ENCODE measurements at places on chromosomes 5 and 9.

DNA sequence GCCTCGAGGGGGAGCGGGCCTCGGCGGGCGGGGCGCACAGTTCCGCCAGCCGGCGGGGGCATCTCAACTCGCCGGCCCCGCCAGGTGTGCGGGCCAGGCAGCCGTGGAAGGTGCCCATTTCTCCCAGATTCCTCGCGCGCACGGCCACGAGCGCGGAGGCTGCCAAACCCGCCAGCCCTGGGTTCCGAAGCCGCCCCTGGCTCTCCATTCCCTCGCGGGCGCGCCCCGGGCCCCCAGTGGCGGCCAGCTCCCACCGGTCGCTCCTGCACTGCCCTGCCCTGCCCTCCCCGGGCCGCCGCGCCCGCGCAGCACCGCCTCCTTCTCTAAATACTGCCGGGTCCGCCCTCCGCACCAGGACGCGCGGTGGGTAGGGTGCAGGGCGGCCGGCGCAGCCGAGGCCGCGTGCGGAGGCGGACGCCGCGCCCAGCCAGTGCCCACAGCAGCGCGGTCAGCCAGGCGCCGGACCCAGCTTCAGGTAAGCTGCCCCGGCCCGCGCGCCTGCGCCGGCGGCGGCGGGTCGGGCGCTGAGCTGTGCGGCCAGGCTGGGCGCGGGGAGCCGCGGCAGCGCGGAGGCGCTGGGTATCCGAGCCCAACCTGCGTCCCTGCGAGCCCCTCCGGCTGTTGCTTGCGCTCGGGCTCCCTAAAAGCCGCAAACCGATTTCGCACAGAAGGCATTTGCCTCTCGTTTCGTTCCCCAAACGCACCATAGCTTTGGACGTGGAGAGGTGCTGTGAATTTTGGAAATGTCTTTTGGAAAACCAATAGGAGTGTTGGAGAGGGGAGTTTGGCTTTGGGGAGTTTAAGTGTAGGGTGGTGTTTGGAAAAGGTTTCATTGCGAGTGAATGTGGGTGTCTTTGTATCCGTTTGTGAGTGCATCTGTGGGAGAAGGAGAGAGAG, at the start of gene TMEM171:
TMEM171 (plus strand) TSS at position 354 of the 897 bp plus-strand sequence. CDS start 2,799 bp downstream, outside the sequence.
- H3K27me3 ChIP-seq, result peaks cover 54% of the 10 kb centered on the region
- no peaks in the 10 kb centered on the region for H3K36me3 ChIP-seq
- peak within 1 kb of the TSS; percentile 59 for H3K4me3 ChIP-seq
- H3K27ac ChIP-seq, result no peak within 1 kb of the TSS
- ATAC-seq, result peak; percentile 34

- peaks cover 6% of the 10 kb centered on the region for H3K4me1 ChIP-seq
- H3K4me3 ChIP-seq, result no peak overlapping the region
- H3K27me3 ChIP-seq, result no peaks in the 10 kb centered on the region
- no peak overlapping the region for H3K27ac ChIP-seq
- peaks cover 95% of the 10 kb centered on the region for H3K36me3 ChIP-seq
- ATAC-seq, result no peak
Observed at GRCh38 chr5:83059341-83059740, 17.9 kb downstream of the TMEM167A start.

DNA sequence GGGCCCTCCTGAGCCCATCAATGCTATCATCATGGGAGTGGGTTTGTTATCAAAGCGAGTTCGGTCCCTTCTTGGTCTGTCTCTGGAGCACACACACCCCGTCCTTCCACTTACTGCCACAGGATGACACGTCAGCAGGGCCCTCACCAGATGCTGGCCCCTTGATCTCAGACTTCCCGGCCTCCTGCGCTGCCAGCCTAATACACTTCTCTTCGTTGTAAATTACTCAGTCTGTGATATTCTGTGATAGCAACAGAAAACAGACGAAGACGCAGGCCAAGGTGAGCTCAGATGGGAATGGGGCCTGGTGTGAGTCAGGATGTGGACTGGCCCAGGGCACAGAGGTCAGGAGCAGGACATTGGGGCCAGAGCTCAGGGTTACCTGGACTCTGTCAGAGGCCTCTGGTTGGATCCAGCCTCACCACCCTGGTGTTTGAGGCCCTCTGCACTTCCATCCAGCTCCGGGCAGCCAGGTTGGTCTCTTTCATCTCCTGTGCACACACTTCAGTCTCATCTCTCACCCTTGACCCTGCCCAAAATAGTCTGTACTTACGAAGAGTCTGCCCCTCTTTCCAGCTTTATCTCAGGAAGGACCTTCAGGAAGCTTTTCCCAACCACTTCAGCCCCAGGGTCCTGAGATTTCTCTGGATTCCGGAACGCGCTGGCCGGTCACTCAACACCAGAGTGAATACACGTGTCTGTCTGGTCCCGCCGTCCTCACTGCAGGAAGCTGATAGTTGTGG, 26.0 kb upstream of the CNOT6 start:
- no peak overlapping the region for H3K27ac ChIP-seq
- peaks cover 13% of the 10 kb centered on the region for H3K27me3 ChIP-seq
- no peak overlapping the region for H3K4me3 ChIP-seq

DNA sequence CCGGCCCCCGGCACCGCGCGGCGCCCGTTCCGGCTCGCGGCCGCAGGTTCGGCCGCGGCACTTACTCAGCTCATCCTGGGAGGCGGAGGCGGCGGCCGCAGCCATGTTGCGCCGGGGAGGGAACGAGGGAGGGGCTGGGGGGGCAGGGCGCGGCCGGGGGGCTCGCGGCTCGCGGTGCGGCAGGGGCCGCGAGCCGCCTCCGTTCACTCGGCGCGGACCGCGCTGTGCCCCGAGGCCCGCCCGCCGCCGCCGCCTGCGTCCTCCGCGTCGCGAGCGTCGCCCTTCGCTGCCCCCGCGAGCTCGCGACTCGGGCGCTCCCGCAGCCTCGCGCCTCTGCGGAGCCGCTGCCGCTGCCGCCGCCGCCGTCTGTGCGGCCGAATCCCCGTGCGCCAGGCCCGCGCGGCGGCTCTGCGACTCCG, 735 bp downstream of the ECPAS start:
- H3K36me3 ChIP-seq, result peaks cover 10% of the 10 kb centered on the region
- no peak overlapping the region for H3K27ac ChIP-seq
- peaks cover 22% of the 10 kb centered on the region for H3K4me1 ChIP-seq
- H3K27me3 ChIP-seq, result no peaks in the 10 kb centered on the region
- H3K4me3 ChIP-seq, result no peak overlapping the region

GRCh38 chr9:29209748-29210291, 1636.5 kb upstream of the C9orf72 start:
- no peak for ATAC-seq
- H3K27ac ChIP-seq, result no peak overlapping the region
- peaks cover 44% of the 10 kb centered on the region for H3K27me3 ChIP-seq

- no peak for ATAC-seq
- peaks cover 7% of the 10 kb centered on the region for H3K4me1 ChIP-seq
- H3K36me3 ChIP-seq, result peaks cover 6% of the 10 kb centered on the region
- H3K27ac ChIP-seq, result no peak overlapping the region
- H3K4me3 ChIP-seq, result peak overlapping the region; percentile 75
Observed at GRCh38 chr5:54882841-54883240, 102.6 kb downstream of the ESM1 start.

DNA sequence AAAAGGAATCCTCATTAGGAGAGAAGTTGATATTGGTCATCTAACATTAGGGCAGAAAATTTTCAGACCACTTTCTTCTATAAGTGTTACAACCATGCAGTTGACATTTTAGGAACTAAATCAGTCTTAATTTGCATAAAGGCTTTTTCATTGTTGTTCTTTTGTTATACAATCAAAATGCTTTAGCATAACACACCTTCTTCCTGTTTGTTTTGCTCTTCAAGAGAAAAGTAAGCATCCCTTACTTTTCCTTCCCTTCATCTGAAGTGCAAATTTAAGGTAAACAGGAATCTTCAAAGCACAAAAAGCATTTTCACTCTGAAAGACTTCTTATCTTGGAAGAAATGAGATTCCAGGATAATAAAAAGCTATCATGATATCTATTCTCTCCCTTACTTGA, 273.6 kb downstream of the PTPRD start:
- ATAC-seq, result no peak
- H3K36me3 ChIP-seq, result no peaks in the 10 kb centered on the region
- no peak overlapping the region for H3K4me3 ChIP-seq
- no peak overlapping the region for H3K27ac ChIP-seq
- no peaks in the 10 kb centered on the region for H3K27me3 ChIP-seq

DNA sequence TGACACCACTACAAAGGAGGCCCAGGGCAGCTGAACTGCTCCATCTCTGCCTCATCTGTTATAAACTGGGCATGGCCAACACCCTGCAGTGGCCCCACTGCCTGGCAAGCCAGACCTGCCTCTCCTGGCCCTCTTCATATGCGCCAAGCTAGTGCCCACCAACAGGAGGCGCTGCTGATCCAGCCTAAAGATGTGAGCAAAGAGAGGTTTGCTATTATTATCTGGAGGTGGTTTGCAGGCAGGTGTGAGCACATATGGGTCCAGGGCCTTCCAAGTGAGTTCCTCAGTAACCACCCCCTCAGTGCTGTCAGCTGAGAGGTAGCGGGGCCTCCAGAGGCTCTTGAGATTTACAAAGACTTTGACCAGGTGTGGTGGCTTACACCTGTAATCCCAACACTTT, 232.2 kb downstream of the SYK start:
- no peaks in the 10 kb centered on the region for H3K36me3 ChIP-seq
- ATAC-seq, result peak; percentile 59
- no peak overlapping the region for H3K4me3 ChIP-seq
- no peak overlapping the region for H3K27ac ChIP-seq

GRCh38 chr5:138545919-138546562, 3.0 kb upstream of the ETF1 start:
- H3K4me1 ChIP-seq, result peaks cover 32% of the 10 kb centered on the region
- peak overlapping the region; percentile 99 for H3K4me3 ChIP-seq
- H3K27ac ChIP-seq, result no peak overlapping the region
- no peak for ATAC-seq

GRCh38 chr5:175567954-175568353, 89.6 kb downstream of the SFXN1 start:
- no peak for ATAC-seq
- H3K27me3 ChIP-seq, result peaks cover 7% of the 10 kb centered on the region
- H3K27ac ChIP-seq, result no peak overlapping the region

GRCh38 chr9:745761-746380, 95.6 kb upstream of the DMRT1 start:
- H3K4me3 ChIP-seq, result no peak overlapping the region
- H3K36me3 ChIP-seq, result peaks cover 10% of the 10 kb centered on the region
- no peaks in the 10 kb centered on the region for H3K4me1 ChIP-seq
- no peak for ATAC-seq
- H3K27ac ChIP-seq, result no peak overlapping the region

- peaks cover 4% of the 10 kb centered on the region for H3K27me3 ChIP-seq
- ATAC-seq, result no peak
- H3K36me3 ChIP-seq, result no peaks in the 10 kb centered on the region
- no peak overlapping the region for H3K4me3 ChIP-seq
Observed at GRCh38 chr9:119951090-119951489, 581.9 kb upstream of the BRINP1 start.

All from activated T-helper 17 cell treated with anti-CD3 and anti-CD28 coated beads, Interleukin-2, amount 50 U/mL, for 72 hours (primary cell).